ENCODE measurements at places on chromosomes 1 and 21. TPM values are rescaled to one million over a fixed set of nuclear protein-coding genes. Genes with fewer than 3 reads are reported as not detected.

DNA sequence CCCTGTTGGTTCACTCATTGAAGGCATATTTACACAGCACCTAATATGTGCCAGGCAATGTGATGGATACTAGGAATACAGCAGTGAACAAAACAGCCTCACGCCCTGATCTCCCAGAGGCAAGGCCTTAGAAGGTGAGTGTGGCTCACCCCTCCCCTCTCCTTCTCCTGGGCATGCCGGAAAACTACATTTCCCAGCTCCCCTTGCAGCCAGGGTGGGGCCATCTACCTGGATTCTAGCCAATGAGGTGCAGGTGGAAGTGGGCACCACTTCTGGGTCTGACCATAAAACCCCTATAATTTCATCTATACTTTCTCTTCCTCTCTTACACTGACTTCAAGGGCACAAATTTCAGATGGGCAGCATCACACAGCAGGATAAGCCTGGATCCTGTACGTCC is 63.8 kb downstream of the FBXO2 start:
- no peak for DNase-seq

- DNase-seq, result no peak
Measured at GRCh38 chr1:206497774-206498173, 9.6 kb upstream of the RASSF5 start.

The GSTM5 gene
- 10.6 TPM for total RNA-seq

DNA sequence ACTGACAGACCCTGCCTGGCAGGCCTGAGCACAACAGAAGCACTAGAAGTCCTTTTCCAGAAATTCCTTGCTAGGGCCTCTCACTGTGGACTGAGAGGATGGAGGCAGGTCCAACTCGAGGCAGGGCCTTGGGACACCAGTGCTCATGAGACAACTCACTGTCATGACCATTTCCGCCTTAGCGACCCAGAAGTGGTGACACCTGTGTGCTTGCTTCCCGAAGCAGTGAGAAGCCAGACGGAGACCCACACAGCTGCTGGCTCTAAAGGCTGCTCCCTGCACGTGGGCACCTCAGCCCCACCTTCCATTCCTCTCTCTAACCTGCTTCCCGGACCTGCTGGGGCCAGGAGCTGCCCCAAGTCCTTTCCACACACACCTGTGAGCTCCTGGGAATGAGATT is 33.0 kb downstream of the KCNC4 start:
- DNase-seq, result no peak

The GPATCH3 gene
- 7.1 TPM for total RNA-seq

- peak; percentile 1 for DNase-seq
Measured at GRCh38 chr1:98133131-98133530, 212.3 kb upstream of the DPYD start.

- DNase-seq, result no peak
Measured at GRCh38 chr1:197884173-197884572, 18.3 kb upstream of the C1orf53 start.

- DNase-seq, result no peak
Measured at GRCh38 chr1:119924948-119925898, 28.9 kb upstream of the ADAM30 start.

The LRRN2 gene
- 10.8 TPM for total RNA-seq

DNA sequence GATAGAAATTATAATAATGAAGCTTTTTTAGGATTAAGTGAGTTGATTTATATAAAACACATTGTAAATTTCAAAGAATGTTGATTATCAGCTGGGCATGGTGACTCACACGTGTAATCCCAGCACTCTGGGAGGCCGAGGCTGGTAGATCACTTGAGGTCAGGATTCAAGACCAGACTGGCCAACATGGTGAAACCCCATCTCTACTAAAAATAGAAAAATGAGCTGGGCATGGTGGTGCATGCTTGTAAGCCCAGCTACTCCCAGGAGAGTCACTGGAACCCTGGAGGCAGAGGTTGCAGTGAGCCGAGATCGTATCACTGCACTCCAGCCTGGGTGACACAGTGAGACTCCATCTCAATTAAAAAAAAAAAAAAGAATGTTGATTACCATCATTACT is 18.4 kb downstream of the ADAMTS1 start:
- no peak for DNase-seq

The EDARADD gene
- 1.3 TPM for total RNA-seq

- no peak for DNase-seq
Measured at GRCh38 chr1:200311256-200311655, 98.6 kb downstream of the ZNF281 start.

DNA sequence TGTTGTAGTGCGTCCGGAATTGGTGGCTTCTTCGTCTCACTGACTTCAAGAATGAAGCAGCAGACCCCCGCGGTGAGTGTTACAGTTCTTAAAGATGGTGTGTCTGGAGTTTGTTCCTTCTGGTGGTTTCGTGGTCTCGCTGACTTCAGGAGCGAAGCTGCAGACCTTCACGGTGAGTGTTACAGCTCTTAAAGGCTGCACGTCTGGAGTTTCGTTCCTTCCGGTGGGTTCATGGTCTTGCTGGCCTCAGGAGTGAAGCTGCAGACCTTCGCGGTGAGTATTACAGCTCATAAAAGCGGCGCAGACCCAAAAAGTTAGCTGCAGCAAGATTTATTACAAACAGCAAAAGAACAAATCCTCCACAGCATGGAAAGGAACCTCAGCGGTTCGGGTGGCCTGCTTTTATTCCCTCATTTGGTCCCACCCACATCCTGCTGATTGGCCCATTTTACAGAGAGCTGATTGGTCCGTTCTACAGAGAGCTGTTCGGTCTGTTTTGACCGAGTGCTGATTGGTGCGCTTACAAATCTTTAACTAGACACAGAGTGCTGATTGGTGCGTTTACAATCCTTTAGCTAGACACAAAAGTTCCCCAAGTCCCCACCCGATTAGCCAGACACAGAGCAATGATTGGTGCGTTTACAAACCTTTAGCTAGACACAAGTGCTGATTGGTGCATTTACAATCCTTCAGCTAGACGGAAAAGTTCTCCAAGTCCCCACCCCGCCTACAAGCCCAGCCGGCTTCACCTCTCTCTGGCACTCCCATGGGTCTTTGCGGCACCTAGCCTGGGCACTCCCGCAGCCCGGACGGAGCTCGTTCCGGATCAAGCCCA is 49.6 kb upstream of the KRTAP19-8 start:
- DNase-seq, result no peak

GRCh38 chr1:107949467-107950253 is 15.3 kb downstream of the VAV3 start:
- no peak for DNase-seq

DNA sequence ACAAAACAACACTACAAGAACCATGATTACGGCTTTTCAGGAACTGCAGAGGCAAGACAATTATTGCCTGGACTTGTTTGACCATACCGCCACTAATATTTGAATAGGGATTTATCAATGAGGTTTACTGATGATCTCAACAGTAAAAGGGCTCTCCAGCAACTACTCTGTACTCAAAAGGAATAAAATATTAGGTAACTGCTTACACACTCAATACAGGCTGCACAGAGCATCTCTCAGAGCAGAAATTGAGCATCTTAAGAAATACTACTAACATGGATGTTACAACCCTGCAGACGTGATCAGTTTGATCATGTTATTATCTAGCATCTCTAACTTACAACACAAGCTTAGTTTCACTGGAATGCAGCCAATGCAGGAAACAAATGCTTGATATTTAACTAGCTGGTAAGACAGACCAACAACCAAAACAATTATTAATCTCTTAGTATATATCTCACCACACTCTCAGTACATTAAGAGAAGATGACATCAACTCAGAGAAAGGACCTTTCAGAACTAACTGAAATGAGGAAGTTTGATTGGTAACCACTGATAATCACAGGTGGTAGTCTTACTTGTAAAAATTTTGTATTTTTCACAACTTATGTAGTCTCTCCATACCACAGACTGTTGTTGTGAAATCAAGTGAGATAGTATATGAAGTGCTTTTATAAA is 52.2 kb downstream of the PUM1 start:
- no peak for DNase-seq

The C1orf167 gene
- not detected for total RNA-seq

DNA sequence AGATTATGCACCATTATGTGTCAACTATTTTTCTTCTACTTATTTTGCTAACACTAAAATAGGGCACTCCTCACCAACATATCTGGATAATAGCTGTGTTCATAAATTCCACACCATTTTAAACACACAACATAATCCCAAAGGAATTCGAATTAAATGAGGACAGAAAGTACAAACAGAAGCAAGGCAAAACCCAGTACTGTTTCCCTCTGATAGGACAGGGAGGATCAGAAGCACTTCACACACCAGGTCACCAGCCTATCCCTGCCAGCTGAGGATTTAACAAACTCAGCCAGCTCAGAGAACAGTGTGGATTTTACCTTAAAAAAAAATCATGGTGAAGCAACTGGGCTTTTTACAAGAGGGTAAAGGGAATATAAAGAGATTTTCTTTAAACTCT is 20.0 kb downstream of the CRYZ start:
- DNase-seq, result no peak

DNA sequence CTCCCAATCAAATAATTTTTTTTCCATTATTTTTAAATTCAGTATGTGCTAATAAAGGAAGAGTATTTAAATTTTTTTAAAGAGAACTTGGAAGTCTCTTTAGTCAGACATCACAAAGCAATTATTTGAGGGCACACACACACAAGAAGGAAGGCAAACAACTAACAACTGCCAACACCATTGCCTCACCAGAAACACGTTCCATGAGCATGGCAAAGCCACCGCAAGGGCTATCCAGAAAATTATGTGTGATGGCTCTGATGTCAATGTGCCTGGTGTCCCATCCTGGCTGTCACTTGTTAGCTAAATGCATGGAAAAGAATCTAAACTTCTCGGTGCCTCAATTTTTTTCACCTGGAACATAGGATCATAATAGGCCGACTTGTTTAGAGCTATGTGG is 262.9 kb downstream of the SEC16B start:
- no peak for DNase-seq

DNA sequence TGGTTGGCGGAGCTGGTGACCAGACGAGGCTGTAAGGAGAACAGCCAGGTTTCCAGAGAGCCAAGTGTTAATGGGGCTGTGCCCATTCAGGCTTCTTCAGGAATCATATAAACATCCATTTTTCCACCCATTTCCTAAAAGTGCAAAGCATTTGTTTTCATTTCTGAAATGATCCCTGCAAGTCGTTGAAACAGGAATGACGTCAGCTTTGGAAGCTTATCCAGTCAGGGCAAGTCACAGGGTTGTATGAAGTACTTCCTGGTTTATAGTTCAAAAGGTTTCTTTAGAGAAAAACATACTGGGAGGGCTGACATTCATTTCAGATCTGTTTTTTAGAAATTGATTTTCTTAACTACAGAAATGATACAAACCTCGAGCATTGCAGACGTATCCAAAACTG is 29.2 kb downstream of the IGSF5 start:
- no peak for DNase-seq

GRCh38 chr1:109199710-109200109 is 14.0 kb upstream of the SARS1 start:
- no peak for DNase-seq

The FAM229A gene
- 3.2 TPM for total RNA-seq

DNA sequence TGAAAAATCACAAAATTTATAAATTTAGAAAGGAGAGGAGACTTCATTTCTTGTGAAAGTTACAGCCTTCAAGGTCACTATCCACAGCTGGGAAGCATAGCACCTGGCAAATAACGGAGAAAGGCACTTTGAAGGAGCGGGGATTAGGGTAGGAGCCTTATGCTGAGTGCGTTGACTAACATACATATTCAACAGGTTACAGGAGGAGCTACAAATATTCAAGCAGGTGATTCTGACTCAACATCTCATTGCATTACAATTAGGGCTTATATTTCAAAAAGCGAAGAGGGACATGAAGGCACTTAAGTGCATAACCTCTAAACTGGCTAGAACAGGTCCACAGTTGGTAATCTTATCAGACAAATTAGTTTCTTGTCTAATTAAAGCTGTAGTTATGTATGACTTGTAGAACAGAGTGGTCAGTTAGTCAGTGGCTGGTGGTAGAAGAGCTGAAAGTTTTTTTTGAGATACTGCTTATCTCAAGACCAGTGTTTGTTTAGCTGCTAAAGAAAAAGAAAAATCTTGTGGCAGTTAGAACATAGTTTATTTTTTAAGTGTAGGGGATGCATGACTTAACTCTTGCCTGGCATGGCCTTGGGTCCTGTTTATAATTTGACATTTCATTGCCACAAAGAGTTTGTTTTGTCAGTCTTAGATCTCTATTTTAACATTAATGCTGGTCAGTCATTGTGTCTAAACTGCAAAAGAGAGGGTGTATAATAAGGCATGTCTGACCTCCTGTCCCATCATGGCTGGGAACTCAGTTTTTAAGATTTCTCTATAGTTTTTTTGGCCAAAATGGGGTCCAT is 311.5 kb downstream of the DUSP10 start:
- no peak for DNase-seq
